ENCODE measurements at places on chromosomes 4 and X.

- no peak for DNase-seq
Observed at GRCh38 chr4:78599931-78600375, 48.4 kb downstream of the ANXA3 start.

GRCh38 chrX:139811942-139812629 is 104.1 kb upstream of the MCF2 start:
- no peak for DNase-seq

DNA sequence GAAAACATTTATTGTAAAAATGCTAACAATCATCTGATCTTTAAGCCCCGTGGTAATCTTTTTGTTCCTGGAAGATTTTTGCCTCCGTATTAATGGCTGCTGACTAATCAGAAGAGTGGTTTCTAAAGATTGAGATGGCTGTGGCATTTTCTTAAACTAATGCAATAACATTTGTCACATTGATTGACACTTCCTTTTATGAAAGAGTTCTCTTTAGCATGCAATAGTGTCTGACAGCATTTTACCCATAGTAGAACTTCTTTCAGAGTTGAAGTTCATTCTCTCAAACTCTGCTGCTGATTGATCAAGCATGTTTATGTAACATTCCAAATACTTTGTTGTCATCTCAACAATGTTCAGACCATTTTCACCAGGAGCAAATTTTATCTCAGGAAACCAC is 26.8 kb upstream of the UGT2B4 start:
- DNase-seq: no peak

DNA sequence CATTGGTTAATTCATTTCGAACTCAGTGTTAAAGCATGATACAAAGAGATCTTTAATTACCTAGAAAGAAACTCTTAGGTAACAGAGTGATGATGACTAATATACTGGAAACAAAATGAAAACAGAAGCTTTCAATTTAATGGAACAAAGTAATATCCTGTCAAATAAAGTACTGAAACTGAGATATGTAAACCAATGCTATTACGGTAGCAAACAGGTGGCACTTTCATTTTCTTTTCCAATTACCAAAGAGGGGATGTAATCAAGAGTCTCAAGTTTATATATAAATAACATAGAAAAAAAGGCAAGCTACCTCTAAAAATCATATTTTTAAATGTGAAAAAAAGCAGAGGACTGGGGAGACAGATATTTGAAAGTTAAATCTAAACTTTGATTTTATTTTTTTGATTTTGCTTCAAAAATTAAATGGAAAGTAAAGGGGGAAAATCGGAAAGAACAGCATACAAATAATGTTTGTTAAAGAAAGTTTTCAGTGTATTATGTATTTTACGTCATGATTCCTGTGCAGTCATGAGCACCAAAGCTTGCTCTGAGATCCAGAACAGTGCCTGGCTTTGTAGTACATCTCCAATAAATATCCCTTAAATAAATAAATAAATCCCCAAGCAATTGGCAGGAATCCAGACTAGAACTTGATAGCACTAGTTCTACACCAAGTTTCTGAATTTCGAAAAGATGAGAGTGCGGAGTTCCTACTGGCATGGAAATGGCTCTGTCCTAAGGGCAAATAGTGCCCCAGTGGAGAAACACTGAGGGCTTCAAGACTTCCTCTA is 25.0 kb upstream of the RAPGEF2 start:
- no peak for DNase-seq

- no peak for DNase-seq
Observed at GRCh38 chr4:142473218-142473959, 372.7 kb downstream of the INPP4B start.

DNA sequence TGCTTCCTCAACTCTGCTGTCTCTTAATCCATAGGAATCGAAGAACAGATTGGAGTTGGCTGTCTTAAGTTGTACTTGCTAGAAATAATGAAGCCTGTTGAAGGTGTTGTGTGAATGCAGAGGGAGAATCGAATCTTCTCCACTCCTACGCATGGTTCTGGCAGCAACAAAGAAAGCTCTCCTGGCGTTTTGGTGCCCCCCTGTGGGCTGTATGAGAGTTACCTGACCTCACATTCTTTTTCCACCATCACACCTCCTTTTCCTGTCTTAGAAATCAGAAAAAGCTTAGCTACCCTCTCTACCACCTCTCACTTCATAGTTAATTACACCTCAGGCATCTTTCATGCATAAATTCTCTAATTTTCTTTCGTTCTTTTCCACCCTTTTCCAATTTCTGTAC is 16.3 kb downstream of the KLF8 start:
- peak; percentile 7 for DNase-seq
